ENCODE measurements at places on chromosomes 2 and 18.

- DNase-seq = no peak
These were observed 1103.9 kb upstream of the KLHL29 start for GRCh38 chr2:22281033-22281432.

DNA sequence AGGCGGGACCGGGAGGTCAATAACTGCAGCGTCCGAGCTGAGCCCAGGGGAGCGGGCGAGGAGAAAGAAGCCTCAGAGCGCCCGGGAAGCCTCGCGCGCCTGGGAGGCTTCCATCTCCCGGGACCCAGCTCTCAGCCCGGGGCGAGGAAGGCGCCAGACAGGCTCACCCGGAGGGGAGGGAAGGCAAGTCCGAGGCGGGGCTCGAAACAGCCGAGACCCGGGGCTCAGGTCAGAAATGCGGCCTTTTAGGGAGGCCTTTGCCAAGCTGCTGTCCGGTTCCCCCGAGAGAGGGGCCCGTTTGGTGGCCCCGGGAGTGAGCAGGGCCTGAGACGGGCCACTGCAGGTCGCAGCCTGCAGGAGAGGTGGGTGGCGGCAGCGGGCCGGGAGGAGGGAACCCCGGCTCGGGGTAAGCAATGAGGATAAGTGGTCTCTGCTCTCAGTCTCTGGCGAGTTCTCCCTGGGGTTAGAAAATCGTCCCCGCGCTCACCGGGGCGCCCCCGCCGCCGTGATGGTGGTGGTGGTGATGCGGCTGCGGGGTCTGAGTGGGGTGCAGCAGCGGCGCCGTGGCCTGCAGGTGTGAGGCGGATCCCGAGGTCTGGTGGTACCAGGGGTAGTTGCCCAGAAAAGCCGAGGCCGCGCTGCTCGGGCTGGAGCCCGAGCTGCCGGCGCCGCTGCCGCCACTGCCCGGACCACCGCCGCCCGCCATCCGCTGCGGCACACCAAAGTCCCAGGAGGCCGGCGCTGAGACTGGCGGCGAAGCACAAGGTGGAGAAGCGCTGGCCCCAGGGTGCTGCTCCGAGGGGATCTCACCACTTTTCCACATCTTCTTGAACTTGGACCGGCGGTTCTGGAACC, 2.4 kb downstream of the DLX2 start:
- DNase-seq = no peak

- no peak for DNase-seq
These were observed 46.1 kb upstream of the CELF4 start for GRCh38 chr18:37611614-37612279.

DNA sequence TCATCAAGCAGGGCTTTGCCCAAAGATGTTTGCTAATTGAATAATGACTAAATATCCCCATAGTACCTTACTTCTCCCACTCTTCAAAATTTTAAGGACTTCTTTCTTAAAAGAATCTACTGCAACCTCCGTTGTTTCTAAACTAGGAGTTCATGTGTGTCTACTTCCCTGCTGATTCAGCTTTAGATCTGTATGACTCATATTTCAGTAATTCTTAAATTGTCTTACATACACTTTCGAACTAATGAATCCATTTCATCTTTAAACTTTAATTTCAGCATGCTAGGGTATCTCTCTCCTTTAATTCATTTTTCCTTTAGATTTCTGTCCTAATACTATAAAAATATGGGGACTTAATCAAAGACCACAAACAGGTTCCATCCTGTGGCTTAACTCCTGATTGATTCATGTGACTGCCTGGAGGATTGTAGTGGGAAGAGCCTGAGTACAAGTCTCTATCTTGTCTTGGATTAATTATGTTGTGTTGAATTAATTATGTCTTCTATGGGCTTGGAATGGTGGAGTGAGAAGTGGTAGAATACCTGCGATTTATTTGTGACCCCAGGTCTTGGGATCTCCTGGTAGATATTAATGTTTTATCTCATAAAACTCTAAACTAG, 24.9 kb upstream of the COL5A2 start:
- no peak for DNase-seq

GRCh38 chr2:47708801-47709499, 74.0 kb upstream of the MSH6 start:
- no peak for DNase-seq

DNA sequence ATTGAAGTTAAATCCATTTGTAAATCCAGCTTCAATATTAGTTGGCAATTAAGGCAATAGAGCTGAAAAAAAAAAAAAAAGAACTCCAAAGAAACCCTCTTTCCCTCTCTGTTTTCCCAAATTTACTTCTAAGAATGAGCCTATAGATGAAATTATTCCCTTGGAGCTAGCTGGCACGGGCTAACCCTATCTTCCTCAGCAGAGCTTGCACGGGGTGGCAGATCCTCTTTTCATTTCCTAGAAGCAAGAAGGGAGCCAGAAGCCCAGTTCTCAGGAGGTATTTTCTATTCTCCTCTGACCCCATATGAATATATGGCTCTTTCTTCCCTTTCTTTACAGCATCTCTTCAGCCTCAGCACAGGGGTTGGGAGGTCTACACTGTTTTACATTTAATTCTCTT, 426.0 kb downstream of the TGIF1 start:
- no peak for DNase-seq

DNA sequence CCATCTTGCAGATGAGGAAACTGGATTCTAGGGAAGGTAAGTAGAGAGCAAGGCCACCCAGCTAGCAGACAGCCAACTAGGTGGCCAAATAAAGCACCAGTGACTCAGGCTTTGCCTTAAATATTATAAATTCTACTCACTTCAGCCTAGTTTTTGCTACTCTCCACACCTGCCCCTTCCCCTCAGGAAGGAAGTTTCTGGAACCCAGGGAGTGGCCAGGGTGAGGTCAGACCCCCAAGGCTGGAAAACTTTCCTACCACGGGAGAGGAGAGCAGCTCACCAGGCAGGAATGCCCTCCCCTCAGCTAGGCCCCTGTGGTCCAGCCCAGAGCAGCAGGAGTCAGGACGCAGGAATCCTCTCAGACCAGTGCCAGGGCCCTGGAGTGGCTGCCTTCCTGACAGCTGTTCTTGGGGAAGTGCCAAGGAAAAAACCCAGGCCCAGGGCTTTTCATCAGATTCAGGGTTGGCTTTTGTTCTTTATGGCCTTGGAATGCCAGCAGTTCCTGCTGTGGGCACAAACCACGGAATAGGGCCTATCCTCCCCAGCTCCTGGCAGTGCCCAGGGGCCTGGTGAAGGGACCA, 5.1 kb upstream of the PAX8 start:
- DNase-seq = peak; percentile 32

GRCh38 chr2:24915796-24916195, 4.2 kb downstream of the ADCY3 start:
- DNase-seq = no peak

- DNase-seq = no peak
These were observed 112.8 kb upstream of the SCN1A start for GRCh38 chr2:166240387-166241313.

DNA sequence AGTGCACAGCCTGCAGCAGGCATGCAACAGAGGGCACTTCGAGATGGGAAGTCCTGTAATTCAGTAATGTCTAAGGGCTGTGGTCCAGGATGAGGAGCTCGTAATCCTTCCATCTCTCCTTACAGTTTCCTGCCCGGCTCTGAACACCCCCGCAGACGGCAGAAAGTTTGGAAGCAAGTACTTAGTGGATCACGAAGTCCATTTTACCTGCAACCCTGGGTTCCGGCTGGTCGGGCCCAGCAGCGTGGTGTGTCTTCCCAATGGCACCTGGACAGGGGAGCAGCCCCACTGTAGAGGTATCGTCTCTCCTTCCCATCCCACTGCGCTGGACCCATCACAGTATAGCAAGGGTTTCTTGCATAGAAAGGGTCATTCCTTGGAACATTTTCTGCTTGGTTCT, 26.7 kb downstream of the FBLN7 start:
- DNase-seq = no peak

- no peak for DNase-seq
These were observed 361.7 kb upstream of the PKDCC start for GRCh38 chr2:41686156-41686555.

DNA sequence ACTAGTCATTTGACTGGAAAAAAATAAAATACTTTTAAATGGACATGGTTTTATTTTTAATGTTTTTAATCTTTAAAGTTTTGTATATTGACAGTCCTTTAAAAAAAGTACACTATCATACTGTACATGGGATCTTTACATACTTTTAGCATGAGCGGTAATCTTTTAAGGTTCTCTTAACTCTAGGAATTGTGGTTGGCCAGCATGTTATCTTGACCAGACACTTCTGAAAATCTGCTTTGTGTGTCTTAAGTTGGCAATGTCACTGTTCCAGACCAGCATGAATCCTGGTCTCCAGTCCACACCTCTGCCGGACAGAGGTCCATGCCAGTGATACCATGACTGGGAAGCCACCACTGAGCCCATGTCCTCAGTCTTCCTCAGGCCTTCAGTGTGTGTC, 17.7 kb downstream of the ITGB1BP1 start:
- no peak for DNase-seq

- no peak for DNase-seq
These were observed 71.4 kb upstream of the CXCR4 start for GRCh38 chr2:136189221-136189782.

DNA sequence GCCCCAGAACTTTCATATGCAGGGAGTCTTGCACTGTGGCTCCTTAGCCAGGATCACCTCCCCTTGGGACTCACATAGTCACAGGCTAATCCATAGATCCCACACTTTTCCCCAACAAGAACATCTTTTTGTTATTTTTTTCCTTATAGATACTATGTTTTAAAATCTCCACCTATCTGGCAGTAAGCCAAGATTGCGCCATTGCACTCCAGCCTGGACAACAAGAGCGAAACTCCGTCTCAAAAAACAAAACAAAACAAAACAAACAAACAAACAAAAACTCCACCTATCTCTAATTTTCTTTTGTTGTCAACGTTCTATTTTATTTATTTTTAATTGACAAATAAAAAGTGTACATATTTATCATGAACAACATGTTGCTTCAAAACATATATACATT, 141.7 kb downstream of the PDE11A start:
- DNase-seq = no peak

DNA sequence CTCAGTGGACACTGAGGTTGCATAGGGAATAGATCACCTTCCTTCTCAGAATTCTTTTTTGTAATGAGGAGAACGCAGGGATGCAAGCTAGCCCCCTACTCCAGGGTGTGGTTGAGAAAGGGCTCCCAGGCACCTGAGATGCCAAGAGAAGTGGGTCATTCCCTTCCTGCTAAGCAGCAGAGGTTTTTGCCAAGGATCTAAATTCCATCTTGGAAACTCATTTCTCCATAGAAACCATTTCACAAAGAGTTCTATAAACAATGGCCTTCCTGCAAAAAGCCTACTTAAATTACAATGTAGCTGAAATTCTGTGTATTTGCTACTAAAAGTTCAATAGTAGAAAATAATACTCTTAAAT, 3.7 kb upstream of the PPP3R1 start:
- no peak for DNase-seq

DNA sequence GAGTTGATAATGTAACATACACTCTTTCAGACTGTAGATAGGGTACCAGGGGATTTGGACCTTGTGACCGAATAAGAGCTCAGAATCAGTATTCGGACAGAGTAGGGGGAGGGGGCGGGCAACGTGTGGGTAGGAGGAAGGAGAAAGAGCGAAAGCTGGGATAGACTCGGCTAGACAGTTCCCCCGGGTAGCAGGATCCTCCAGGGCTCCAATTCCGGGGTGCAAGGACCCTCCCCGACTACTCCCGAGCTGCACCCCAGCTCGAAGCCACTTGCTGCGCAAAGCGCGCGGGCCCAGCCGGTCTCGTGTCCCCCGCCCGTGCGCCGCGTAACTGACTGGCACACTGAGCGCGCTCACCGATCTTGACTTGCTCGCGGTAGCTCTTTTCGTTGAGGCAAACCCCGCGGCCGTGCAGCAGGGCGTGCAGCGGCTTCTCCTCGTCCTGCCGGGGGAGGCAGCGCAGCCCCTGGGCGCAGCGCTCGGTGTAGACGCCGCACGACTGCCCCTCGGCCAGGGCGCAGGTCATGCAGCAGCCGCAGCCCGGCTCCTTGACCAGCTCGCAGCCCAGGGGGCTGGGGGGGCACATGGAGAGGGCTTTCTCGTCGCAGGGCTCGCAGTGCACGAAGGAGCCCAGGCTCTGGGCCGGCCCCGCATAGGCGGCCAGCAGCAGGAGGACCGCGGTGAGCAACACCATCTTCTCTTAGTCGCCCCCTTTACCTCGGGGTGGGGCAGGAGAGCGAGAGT, 1.1 kb downstream of the IGFBP5 start:
- DNase-seq = no peak

DNA sequence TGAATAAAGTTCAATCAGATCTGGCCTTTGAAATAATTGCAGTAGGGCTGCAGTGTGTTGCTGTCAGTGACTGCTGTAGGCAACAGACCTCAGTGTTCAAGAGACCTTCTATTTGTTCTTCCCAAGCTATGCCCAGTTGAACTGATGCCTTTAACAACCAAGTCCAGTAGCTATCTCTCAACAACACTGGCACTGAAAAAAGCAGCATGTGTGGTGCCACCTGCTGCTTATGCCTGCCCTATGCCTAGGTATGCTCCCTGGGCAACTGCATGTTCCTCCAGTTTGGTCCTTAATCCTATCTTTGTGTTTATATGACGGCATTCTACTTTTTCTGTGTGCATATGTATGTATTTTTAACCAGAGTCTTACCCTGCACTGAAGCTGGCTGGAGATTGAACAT, 523.9 kb upstream of the MEX3C start:
- no peak for DNase-seq

DNA sequence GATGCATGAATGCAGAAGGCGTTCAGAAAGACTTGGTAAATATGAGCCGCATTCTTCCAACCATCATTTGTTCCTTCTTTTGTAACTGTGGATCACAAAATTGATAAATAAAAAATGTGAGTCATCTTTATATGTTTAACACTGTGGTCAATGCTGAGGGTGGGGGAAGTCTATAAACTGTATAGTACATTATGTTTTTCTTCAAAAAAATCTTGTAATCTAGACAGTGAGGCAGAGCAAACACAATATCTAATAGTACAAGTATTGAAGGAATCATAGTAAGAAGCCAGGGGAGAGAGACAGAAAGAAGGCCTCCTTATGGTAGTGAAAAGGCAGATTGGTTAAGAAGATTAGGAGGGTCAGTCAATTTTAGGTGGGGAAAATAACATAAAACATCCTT, 30.7 kb upstream of the CALCRL start:
- no peak for DNase-seq

GRCh38 chr18:47586418-47587070, 335.1 kb upstream of the SKOR2 start:
- no peak for DNase-seq

DNA sequence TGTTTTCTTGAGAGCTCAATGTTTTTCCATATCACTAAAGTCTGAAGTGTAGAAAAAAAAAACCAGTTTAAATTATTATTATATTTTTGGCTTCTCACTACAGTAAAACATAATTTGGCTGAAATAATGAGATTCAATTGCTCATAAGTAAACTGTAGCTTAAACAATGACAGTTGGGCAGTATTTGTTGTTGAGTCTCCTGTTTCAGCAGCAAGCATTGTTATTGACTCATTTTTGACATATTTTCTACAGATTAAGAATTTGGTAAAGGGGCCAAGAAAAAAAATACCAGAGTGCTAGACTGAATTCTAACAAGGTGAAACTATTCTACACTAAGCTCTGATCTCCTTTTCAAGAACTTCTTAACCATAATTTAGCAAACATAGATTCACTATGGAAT, 2070.4 kb upstream of the CELF4 start:
- no peak for DNase-seq

GRCh38 chr2:238701341-238702206, 146.3 kb upstream of the TWIST2 start:
- no peak for DNase-seq
